ENCODE measurements at places on chromosomes 2 and 18.

DNA sequence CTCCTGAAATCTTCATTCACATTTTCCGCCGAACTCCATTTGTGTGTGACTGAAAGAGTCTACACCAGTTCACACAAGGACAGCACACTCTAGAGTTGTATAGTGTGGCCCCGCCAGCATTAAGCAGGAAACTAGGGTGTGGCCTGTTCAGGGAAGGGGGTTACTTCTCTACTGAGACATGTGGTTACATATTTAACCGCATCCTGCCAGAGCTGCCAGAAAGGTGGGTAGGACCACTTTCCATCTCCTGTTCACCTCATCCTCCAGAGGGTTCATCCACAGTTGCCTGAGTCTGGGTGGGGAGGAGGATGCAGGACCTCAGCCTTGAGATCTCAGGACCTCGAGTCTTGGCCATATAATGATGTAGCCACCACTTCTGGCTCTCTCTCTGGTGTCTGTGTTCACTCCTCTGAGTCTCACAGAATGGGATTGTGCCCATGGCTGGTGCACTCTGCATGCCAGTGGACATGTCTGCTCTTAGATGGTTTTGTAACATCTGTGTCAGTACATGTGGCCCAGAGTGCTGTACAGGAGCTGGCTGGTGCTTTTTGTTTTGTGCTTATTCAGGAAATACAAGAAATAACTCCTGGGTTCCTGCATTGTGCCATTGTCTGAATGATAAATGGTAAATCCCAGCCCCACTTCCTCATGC lies 7.7 kb upstream of the SP140L start:
- DNase-seq = no peak

DNA sequence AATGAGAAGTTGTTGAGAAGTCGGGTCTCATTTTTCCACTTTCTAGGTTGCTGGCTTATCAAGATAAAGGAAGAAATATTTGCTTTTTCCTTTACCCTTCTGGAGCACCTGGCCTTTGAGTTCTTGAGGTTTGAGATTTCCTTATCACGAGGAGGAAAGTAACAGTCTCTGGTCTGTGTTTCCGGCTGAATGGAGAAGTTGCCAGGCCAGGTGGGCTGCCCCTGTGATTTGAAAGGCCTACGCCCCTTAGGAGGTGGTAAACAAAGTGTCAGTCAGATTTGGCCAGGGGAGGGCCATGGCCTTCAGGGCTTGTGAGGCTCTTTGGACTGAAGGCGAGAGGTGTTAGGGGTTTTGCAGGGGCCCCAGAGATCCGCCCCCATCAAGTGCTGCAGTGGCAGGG lies 156.7 kb upstream of the HAAO start:
- DNase-seq = no peak

GRCh38 chr2:195536906-195537305 lies 120.1 kb upstream of the SLC39A10 start:
- DNase-seq = no peak

DNA sequence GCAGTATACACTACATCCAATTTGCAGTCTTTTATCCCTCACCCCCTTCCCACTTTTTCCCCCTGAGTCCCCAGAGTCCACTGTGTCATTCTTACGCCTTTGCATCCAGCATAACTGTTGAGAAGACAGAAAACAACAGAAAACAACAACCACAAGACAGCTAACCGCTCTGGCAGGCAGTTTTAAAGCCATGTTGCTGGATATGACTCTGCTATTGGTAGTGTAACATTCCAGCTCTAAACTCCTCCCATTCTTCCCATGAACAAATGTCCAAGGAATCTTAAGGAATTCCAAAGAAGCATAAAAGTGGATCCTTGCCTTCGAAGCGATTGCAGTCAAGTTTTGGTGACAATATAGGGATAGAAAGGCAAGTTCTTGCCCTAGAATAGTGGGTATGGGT lies 599.1 kb downstream of the NYAP2 start:
- no peak for DNase-seq

DNA sequence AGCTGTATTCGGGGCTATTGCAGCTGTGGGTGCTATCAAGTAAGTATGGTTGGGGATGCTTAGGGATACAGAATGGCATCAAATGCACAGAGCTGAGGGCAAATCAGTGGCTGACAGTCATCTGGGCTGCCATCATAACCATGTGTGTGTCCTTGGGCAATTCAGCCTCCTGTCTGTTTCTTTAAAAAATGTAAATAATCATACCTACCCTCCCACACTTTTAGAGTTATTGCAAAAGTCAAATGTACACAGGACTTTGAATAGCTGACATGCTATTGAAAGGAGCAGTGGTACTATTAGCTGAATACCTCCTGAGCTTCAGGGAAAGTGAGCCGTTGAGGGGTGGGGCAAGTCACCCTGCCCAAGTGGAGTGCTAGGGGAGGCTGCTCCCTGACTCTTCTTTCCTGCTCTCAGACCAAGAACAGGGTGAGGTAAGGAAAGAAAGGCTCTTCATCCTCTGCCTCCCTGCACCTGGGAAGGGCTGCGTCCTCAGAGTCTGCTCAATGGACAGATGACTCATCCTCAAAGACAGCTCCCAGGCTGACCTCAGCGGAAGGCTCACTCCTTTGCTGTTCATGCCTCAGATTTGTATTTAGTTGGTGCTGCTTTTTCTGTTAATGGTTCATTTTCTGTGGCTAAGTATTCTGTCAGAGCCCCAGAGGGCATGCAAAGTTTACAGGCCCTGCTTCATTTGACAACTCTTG lies 54.9 kb upstream of the BZW1 start:
- no peak for DNase-seq

GRCh38 chr18:44968336-44968735 lies 287.6 kb downstream of the SETBP1 start:
- no peak for DNase-seq

DNA sequence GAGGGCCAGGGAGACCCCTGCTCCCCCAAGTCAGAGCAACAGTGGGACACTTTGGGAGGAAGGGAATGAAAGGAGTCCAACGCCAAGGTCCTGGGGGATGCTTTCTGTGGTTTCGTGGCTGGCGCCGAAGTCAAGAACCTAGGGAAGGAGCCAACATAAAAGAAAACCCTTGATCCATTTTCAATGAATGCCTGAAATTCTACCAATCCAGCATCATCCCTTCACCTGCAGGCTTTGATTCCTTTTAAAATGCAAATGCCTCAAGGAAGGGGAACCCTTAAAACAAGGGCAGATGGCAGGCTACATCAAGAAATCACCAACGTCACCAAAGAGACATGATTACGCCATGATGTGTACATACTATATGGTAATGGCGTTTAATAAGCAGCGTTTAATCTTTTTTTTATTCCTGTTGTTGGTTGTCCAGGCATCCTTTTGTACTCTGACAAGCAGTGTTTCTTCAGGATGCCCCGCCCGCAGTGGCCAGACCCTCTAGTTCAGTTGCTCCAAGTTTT lies 123.3 kb upstream of the SLC1A4 start:
- no peak for DNase-seq

DNA sequence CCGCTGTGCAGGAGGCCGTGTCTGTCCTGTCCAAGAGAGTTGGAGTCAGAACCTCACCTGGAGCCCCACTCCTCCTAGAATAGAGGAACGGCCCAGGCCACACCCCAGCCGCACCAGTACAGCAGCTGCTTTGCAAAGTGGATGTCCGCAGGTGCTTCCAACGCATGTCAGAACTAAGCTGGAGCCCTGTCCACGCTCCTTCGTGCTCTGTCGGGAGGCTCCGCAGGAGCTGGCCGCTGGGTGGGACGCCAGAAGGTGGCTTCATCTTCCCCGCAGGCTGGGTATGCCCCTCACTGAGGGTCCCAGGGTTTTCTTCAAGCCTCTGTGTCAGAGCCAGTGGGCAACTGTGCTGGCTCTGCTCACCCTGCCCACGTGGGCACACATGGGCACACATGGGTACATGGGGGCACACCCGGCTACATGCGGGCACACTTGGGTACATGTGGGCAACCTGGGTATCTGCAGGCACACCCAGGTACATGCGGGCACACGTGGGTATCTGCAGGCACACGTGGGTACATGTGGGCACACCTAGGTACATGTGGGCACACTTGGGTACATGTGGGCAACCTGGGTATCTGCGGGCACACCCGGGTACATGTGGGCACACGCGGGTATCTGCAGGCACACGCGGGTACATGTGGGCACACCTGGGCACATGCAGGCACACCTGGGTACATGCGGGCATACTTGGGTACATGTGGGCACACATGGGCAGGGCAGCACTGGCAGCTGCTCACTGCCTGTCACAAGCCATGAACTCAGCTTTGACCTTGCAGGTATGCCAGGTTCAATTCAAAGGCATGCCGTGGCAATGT lies 67.1 kb upstream of the CTDP1 start:
- DNase-seq = no peak

- no peak for DNase-seq
Measured at GRCh38 chr2:28234807-28235206, 157.9 kb upstream of the FOSL2 start.

GRCh38 chr2:28580078-28580477 lies 84.2 kb downstream of the PLB1 start:
- DNase-seq = no peak

GRCh38 chr2:20352230-20352578 lies 1.6 kb upstream of the PUM2 start:
- DNase-seq = no peak

GRCh38 chr2:46091004-46091403 lies 206.2 kb upstream of the EPAS1 start:
- DNase-seq = no peak

GRCh38 chr2:239166201-239166834 lies 234.5 kb downstream of the HDAC4 start:
- no peak for DNase-seq

DNA sequence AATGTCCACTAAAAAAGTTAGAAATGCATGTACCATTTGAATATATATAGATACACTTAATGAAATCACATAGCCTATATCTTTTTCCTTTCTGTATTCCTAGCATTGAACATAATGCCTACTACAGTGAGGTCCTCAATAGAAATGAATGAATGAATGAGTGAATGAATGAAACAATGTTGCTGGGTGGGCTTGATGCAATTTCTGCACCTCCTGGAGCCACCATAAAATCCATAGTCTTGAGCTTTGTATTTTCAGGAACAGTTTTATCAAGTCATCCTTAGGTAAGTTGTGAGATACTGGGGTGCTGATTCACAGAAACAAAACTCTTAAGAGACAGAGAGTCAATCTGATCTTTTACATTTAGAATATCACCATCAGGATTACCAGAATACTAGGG lies 3.3 kb downstream of the CFAP53 start:
- no peak for DNase-seq

DNA sequence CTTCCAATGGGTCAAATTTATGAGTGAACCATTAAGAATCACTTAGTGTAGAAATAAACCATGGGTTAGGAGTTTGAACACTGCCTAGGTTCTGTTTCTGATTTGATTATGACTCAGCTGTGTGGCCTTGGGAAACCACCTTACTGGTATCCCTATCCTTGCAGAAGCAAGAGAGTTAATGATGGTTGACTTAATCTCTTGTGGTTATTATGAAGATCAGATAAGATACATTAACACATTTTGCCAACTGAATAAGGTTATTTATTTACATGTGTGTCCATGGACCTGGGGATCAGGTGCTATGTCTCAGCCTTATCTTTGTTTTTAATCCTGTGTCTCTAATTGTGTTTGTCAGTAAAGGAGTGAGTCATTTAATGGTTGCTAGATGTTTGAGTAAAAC lies 5.4 kb upstream of the KCNJ13 start:
- DNase-seq = no peak

DNA sequence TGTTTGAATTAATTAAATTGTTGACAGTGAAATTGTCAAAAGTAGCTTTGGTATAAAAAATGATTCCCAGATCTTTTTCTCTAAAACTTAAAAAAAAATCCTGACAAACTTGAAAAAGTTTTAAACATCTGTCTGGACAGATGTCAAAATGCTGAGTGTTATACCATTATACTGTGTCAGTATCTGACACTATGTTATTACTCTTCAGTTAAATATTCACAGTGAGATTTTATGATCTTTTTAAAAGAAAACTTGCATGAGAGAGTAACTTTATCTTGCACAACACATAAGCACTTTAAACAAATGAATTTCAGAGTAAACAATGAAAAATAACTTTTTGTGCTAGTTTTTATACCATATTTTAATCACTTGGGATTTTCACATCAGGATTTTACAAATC lies 167.4 kb downstream of the MEIS1 start:
- no peak for DNase-seq

GRCh38 chr2:176419591-176420071 lies 150.4 kb downstream of the MTX2 start:
- DNase-seq = no peak

GRCh38 chr2:165196411-165196810 lies 7.4 kb downstream of the SCN3A start:
- DNase-seq = no peak

DNA sequence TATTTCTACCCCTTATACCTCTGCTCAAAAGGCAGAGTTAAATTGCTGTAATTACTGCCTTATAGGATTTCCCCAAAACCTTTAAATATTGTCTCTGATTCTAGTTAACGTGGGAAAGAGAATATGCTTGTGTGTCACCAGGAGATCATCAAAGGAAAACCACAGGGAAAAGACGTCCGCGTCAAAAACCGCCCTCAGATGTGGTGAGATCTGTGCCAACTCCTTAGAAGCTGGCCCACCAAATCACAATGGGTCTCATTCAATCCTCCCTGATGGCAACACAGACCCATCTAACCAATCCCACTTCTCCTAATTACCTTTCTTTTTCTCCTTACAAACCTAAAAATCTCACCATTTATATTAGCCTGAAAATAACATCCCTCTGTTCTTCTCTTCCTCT lies 25.4 kb downstream of the VPS54 start:
- DNase-seq = no peak

- no peak for DNase-seq
Measured at GRCh38 chr18:76565238-76566173, 70.5 kb upstream of the ZNF516 start.

GRCh38 chr2:1644427-1644826 lies 99.9 kb downstream of the PXDN start:
- no peak for DNase-seq

DNA sequence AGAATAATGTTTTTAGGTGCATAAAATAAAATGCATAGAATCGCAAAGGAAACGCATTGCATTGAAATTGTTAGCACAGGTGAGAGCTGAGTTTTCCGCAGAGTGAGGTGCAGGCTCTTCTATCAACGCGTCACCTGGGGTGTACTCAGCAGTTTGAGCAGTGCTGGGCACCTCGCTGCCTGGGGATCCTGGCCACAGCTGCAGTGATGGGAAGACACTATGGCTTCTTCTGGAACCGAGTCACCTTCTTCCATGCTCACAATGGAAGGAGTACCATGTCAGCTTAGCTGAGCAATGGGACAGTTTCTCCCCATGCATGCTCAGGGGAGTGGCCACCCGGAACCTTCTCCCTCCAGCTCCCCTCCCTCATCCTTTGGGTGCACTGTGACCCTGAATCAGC lies 95.4 kb upstream of the OTOS start:
- no peak for DNase-seq

DNA sequence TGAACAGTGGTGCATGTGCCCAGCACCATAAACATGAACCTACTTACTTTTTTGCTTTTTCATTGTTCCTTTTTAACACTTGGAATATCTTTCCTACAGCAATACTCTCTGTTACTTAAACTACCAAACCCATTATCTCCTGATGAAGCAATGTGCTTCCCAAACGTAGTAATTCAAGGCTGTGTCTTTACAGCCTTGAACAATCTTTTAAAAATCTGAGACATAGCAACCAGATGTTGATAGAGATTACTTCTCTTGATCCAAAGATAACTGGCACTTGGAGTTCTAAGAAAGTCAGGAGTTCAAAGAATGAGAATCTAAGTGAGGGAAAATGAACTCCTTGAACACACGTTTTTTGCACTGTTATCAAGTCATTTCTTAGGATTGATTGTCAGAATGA lies 40.4 kb downstream of the ATP8B1 start:
- DNase-seq = no peak

GRCh38 chr18:74949611-74950010 lies 259.3 kb downstream of the PTGR3 start:
- DNase-seq = no peak

GRCh38 chr2:236719192-236719635 lies 149.6 kb downstream of the ACKR3 start:
- no peak for DNase-seq
